ENCODE measurements at places on chromosomes 7 and 10.

DNA sequence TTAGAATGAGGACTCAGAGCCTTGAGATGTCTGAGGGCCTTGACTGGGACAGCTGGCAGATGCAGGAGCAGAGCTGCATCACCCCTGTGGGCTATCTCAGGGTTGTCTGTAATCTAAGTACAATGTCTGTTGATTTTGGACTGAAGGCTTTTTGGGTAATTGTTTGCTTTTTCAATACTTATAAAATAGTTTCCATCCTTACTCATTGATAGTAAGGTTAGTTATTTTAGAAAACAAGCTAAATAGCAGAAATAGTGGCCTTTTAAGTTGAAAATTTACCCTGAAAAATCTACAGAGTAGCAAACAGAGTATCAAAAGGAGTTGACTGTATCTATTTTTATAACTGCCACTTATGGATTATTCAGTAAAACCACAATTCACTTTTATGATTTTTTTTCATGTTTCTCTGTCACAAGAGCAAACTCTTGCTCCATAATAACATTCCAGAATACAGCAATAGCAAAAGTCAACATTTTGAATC lies 179.7 kb downstream of the CFTR start:
- DNase-seq = no peak

- DNase-seq = no peak
Measured at GRCh38 chr10:66886848-66887247, 39.0 kb upstream of the LRRTM3 start.

DNA sequence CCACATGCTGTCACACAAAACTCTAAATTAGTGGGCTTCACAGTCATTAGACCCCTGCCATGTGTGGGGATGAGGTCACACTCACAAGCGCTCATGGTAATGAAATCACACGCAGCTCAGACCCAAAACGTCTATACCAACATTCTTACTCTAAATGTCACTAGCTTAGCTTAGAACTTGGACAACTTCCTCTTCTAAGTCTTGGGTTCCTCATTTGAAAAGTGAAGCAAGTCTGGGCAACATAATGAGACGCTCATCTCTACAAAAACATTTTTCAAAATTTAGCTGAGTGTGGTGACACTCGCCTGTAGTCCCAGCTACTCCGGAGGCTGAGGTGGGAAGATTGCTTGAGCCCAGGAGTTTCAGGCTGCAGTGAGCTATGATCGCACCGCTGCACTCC lies 92.7 kb upstream of the MACROH2A2 start:
- DNase-seq = no peak

DNA sequence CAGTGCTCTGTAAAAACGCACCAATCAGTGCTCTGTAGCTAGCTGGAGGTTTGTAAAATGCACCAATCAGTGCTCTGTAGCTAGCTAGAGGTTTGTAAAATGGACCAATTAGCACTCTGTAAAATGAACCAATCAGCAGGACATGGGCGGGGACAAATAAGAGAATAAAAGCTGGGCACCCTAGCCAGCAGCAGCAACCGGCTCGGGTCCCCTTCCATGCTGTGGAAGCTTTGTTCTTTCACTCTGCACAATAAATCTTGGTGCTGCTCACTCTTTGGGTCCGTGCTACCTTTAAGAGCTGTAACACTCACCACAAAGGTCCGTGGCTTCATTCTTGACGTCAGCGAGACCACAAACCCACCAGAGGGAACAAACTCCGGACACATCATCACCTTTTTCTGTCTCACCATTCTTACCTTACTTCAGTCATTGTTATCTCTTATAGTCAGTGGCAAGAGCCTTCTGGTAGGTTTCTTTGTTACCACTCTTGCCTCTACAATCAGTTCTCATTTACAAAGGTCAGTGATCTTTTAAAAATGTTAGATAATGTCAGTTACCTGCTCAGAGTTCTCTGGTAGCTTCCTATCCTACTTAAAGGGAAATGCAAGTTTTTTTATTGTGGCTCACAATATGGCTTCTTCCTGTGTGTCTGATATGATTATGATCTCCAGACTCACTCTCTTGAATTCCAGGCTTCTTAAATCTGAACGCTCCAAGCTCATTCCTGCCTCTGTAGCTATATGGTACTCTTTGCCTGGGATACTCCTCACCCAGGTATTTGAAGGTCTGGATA lies 4.5 kb downstream of the STAM start:
- DNase-seq = no peak

DNA sequence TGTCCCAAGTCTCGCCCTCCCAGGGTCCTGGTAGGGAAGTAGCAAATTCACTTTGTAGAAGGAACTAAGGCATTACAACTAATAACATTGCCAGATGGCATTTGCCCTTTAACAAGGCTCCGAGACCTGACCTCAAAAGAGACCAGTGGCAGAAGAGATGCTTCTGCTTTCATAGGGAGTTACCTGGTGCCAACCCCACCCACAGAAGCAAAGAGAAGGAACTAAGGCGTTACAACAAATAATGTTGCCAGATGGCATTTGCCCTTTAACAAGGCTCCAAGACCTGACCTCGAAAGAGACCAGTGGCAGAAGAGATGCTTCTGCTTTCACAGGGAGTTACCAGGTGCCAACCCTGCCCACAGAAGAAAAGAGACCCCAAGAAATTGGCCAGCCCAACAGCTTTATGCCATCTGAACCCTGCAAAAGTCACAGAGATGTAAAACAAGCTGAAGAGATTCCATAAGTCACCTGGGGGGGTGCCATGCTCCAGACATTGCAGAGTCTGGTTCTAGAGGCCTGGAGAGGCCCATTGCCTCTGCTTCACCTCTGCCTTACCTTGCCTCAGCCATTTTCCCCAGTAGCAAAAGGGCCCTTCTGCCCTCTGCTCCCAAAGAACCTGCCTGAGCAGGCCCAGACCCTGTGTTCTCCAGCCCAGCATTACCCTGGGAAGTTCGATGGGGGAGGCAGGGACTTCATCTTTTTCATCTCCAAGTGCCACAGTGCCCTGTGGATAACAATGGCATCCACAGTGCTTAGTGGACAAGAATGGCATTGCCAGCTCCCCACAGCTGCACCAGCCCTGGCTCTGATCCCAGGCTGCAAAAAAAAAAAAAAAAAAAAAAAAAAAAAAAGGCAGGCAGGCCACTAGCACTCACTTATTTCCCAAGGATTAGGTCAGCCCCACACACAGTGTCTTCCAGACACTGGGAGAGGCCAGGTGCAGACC lies 179.5 kb upstream of the PLXNA4 start:
- no peak for DNase-seq

DNA sequence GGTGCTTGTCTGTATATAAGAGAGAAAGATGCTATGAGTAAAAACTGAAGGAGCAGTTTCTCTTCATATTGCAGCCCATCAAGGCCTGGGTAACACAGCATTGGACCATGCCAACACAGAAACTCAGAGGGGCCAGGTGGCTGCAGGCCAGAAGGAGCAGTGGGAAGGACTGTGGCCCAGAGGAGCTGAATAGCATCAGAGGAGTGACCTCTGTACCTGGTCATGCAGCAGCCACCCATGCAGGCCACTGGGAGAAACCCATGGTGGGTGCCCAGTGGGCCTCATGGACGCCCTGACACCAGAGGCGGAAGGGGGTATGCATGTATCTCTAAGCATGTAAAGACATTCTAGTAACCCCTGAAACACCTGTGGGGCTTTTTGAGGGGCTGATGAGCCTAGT lies 75.9 kb upstream of the YAE1 start:
- DNase-seq = no peak

- DNase-seq = no peak
Measured at GRCh38 chr7:56537477-56537876, 421.3 kb upstream of the NUPR2 start.

- no peak for DNase-seq
Measured at GRCh38 chr7:1890289-1891235, 220.5 kb downstream of the ELFN1 start.

DNA sequence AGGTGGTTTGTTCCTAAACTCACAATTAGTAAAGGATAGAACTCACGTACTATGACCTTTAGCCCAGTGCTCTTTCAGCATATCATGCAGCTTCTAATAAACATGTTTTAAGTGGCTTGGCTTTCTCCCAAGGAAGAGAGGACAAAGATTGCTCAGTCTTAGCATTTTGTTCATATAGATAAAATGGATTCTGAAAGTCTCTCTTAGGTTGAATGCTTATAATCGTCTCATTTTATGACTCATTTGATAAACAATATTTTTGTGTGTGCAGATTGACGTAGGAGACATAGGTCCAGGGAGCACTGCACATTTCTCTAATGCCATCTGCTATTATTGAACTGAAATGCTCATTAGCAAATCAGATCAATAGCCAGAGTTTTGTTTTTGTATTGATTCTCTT lies 44.8 kb downstream of the GNAT3 start:
- DNase-seq = no peak

DNA sequence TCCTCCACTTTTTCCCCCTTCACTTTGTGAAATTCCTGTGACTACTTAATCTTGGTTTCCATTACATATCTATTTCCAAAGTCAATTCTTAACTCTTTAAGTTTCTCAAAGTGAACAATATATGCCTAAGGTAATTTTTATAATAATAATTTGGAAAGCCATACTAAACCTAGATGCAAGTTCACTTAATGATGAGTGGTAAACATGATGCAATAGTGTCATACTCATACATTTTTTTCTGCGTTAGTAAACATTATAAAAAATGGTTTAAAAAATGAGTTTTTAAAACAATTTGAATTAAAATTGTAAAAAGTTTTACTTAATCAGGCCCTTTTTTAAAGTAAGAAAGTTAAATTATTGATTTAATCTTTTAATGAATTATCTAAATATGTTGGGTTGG lies 659.4 kb upstream of the FZD8 start:
- no peak for DNase-seq

GRCh38 chr7:102450242-102450641 lies 14.4 kb downstream of the ALKBH4 start:
- peak; percentile 25 for DNase-seq

DNA sequence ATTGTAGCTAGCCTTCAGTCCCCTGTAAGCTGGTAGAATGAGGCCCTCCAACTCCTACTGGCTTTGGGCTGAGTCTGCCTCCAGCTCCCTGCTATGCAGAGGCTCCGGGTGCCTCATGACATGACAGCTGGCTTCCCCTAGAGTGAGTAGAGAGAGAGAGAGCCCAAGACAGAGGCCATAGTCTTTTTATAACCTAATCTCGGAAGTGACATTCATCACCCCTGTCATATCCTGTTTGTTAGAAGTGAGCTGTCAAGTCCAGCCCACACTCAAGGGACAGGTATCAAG lies 53.9 kb upstream of the CTBP2 start:
- DNase-seq = no peak

DNA sequence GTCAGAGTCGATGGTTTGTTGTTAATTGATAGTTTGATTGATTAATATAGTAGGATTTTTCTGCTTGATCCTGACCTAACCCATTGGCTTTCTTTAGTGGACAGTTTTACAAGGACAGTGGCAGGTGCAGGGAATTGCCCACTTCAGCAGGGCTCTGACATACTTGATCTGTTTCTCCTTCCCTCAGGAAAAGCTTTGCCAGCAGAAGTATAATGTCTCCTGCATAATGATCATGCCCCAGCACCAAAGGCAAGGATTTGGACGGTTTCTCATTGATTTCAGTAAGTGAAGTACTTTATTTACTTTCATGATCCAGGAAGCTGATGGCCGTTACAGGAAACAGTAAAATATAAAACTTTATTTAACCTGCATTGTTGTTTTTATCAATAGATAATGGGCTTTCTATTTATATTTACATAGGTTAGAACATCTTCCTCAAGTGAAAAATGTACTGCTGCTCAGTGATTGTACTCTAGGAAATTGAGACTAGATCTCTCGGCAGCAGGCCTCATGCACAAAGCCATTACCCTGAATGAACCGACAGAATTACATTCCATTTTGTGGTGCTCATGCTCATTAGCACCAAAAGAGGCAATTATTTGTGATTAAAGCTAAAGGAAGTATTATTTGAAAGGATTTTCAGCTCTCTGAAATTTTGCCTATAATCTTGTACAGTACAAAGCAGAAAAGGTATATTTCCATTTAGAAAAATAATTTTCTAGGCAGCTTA lies 122.5 kb upstream of the SAMD8 start:
- DNase-seq = no peak

DNA sequence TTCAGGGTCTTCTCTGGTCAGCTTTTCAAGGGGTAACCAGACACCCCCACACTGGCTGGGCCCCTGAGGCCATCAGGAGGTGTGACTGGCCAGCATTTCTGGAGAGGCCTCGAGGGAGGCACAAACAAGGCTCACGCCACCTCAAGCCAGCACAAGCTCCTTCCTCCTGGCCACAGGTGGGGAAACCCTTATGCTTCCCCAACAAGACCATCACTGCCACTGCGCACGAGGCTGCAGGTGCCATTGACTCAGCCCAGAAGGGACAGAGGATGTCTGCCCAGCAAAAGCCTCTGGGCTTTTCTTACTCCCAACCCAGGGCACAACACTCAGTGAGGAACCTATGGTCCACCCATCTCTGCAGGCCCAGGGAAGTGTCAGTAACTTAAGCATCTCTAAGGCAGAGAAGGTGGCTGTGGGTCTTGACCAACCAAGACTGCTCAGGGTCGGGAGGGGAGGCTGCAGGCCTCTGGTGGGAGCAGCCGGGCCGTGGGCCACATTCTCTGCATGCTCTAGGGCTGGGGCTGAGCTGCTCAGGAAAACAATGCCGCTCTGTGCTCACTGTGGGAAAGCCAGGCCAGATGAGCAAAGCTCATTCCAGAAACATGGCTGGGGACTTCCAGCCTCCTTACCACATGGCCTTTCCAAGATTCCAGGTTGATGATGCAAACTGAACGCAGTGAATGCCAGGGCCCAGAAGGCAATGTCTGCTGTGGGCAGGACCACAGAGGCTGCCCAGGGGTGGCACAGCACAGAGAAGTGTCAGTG lies 24.2 kb upstream of the RASSF4 start:
- no peak for DNase-seq

- no peak for DNase-seq
Measured at GRCh38 chr7:131557652-131558385, 1.4 kb upstream of the PODXL start.

All from activated T-helper 1 cell treated with anti-CD3 and anti-CD28 coated beads, Interleukin-2, amount 50 U/mL, for 16 hours (primary cell).